ENCODE measurements at places on chromosomes 7 and 10.

DNA sequence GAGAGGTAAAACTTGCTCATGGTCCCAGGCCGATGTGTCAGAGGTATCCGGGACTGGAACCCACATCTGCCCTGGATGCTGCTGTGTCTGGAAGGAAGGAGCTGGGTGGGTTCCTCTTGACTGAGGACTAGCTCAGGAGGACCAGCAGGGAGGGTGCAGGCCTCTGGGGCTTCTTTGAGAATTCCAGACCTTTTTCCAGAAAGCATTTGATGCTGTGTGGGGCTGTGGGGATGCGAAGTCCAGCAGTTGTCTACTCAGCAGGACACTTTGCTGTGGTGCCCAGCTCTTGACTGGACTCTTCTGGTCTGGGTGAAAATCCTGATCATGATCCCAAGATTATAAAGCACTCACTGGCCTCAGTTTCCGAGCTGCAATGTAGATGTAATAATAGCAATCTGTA lies 1.7 kb downstream of the RAMP3 start:
- DNase-seq, result no peak

DNA sequence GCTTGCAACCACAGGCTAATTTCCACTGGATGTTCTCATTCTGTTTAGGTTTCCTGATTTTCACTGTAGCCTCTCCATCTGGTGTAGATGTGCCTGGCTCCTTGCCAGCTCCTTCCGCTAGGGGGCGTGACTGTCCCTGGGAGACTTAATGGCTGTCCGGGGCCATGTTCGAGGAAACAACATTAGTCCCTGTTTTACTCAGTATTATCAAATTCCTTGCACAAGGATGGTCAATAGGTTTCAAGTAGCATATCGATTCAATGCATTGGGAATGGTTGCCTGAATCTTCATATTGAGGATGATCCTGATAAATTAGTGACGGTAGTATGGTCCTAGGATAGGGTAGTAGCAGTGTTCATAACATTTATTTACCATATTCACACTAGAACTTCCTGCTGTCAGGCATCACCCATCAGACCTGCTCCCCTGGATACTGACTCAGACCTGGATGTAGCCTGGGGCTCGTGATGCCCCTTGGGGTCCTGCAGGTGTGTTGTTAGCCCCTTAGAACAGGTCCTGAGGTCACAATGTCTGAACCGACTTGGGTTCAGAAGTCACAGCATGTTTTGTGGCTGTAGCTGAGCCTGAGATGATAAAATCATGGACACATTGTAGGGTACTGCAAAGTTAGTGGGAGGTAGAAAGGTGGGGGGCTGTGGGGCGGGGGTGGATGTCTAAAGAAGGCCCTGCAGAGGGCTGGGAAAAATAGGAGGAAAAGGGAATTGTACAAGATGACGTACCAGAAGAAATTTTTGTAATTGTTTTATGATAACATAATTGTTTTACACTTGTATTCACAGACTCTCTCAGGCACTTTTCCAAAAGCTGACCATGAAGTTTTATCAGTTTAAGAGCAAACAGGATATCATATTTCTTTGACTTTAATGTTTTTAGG lies 8.9 kb upstream of the EXOC6 start:
- DNase-seq, result peak; percentile 41

DNA sequence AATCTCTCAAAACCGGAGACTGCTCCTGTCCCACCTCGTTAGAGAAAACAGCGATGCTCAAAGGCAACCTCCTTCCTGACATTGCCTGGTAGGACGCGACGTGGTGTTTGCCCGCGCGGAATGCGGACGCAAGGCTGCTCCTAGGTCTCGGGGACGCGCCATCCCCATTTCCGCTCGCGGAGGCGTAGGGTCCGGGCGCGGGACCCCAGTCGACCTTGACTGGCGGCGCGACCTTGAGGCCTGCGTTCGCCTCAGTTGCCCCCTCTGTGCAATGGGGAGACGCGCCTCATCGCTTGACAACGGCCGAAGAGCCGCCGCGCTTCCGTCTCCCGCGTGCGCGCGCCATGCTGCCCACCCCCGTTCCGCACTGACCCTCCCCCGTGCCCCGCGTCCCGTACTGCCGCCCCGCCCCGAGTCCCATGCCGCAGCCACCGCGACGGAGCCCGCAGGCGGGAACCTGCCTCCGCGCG lies 412 bp upstream of the PPIA start:
- peak; percentile 65 for DNase-seq

DNA sequence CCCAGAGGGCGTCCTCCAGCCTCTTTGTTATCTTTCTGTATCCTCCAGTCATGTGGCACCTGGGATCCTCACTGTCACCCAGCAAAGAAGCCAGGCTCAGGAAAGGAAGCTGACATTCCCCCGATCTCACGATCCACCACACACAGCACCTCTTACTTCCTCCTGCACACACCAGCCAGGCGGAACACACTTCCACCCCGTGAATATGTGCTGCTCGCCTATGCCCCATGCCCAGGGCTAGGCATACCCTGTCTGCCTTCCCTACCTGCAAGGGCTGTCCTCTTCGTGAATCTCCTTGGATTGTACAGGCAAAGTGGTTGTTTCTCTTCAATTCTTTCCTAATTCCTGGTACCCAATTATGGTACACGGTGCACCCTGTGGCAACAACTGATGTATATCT lies 191.0 kb downstream of the TNS3 start:
- no peak for DNase-seq

All from NCI-H526 (cell line).